ENCODE measurements at places on chromosomes 6 and 20.

GRCh38 chr6:126701676-126702560 lies 362.0 kb downstream of the CENPW start:
- no peak for DNase-seq

DNA sequence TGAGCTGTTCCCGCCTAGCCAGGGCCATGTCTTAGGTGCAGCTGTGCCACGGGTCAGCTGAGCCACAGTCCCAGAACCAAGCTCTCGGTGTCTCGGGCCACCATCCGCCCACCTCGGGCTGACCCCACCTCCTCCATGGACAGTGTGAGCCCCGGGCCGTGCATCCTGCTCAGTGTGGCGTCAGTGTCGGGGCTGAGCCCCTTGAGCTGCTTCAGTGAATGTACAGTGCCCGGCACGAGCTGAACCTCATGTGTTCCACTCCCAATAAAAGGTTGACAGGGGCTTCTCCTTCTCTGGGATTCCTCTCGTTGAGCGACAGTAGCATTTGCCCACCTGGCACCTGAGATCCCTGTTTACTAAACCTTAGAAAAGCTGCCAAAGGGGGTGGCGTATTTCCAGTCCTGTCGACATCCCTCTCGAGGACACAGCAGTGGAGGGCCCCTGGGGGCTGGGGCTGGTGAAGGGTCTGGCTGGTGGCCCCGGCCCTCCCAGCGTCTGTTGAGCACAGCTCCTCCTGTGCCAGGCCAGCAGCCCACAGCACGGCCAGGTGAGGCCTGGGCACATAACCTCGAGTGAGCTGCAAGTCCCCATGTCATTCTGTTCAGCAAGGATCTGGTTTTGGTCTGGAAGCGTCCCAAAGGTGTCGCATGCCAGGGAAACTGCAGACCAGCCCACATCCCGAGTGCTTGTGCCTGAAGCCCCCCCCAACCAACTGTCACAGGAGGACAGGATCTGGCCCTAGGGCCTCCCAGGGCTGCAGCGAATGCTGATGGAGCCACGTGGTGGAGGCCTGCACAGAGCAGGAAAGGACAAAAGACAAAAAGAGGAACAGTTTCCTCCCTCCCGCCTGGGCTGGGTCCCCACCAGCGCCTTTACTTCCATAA lies 21.2 kb upstream of the PYGB start:
- DNase-seq, result no peak

- DNase-seq, result no peak
Observed at GRCh38 chr6:18359237-18359885, 27.8 kb upstream of the RNF144B start.

GRCh38 chr20:57259121-57259937 lies 7.1 kb downstream of the BMP7 start:
- no peak for DNase-seq

GRCh38 chr20:19072988-19073387 lies 139.5 kb upstream of the SLC24A3 start:
- no peak for DNase-seq

DNA sequence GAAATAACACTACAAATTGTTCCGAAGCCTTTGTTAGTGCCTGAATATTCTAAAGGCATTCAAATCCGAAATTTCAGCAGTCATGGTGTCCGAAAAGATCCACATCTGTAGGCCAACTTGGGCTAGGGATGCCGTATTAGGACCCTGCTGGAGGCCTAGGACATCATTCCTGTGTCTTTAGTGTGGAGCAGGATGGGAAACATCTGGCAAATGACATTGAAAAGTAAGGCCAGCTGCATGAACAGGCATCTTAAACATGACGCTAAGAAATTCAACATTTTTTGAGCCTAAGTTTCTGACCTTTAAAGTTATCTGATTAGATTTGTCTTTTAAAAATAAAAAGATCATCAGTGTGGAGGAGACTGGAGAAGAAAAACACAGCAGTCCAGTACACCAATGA lies 91.3 kb downstream of the MYLK4 start:
- no peak for DNase-seq

DNA sequence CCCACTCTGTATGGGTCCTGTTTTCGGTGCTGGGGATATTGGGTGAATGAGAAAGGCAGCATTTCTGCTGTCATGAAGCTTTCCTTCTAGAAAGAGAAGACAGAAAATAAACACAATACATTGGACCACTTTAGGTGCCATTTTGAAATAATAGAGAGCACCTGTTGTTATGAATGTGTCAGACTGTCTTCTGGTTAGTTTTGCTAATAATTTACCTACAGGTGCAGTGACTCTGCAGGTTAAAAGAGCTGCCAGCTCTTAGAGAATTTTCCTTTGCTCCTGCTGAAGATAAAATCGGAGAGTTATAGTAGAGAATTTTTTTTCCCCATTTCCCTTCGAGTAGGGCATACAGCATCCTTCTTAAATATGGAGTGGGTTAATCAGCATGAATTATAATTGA lies 21.9 kb upstream of the GCLC start:
- no peak for DNase-seq

- no peak for DNase-seq
Observed at GRCh38 chr6:148388521-148388920, 45.9 kb downstream of the SASH1 start.

GRCh38 chr6:102517506-102517905 lies 1124.0 kb downstream of the GRIK2 start:
- no peak for DNase-seq

DNA sequence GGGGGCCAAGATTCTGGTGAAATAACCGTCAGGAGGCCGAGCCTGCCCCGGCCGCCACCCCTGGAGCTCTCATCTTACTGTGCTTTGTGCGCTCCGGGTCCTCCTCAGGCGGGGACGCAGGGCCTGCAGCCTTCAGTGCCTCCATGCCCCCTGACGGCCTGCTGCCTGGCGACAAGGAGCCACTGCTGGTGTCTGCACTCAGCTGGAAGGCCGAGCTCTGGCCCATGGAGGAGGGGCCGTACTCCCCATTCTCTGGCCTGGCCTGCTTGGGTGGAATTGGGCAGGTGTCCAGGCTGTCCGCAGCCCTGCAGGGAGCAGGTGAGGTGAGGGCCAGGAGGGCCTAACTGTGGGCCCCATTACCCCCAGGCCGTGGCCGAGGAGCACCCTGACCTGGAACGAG lies 5.3 kb downstream of the ZNF512B start:
- no peak for DNase-seq

DNA sequence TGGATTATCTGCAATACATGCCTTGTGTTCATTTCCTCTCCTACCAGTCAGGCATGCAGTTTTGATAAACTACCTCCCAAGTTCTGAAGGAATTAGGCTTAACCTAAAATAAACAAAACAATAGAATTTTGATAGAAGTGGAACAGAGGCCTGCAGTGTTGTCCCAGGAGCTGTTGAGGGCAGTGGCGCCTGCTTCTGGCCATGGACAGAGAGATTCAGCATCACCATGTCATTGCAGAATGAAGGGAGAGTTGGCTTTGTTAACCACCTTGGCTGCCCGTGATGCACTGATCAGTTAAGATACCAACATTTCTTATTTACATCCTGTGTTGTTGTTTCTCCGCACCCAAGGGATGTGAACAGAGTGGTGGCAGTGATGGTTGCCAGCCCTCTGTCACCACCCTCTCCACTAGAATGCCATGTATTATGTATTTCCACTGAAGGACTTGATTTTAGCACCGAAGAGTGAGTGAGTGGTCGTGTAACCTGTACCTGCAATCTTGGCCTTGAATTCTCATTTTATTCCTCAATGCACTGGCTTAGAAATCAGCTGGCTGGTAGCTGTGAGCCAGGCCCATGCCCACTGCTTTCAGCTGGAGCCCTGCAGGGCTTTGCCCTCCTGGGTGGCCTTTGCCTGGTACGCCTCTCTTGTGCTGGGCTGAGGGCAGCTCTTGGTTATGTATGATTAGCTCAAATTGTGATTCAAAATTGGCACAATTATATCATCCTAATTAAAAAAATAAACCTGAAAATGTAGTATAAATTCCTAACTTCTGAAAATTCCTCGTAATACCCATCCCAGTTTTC lies 56.5 kb downstream of the SHLD1 start:
- DNase-seq, result no peak

DNA sequence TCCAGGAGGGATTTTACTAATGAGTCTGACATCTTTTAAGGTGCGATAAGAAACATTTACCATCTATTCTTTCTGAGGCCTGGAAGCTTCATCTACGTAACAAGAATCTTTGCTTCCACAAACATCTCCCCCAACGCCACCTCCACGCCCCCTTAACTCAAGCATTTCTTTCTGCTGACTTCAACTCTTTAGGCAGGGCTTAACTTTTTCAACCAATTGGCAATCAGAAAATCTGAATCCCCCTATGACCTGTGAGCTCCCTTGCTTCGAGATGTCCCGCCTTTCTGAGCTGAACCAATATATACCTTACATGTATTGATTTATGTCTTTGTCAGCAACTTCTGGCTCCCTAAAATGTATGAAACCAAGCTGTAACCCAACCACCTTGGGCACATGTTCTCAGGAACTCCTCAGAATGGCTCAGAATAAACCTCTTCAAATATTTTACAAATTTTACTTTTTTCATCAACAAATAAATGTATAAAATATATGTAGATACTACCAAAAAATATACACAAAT lies 11.5 kb downstream of the OR2H2 start:
- DNase-seq, result no peak

GRCh38 chr20:9514461-9515213 lies at the start of gene LAMP5:
Gene LAMP5 (plus strand): TSS chr20:9514590. CDS start chr20:9514853, 263 bp downstream.
- no peak for DNase-seq

DNA sequence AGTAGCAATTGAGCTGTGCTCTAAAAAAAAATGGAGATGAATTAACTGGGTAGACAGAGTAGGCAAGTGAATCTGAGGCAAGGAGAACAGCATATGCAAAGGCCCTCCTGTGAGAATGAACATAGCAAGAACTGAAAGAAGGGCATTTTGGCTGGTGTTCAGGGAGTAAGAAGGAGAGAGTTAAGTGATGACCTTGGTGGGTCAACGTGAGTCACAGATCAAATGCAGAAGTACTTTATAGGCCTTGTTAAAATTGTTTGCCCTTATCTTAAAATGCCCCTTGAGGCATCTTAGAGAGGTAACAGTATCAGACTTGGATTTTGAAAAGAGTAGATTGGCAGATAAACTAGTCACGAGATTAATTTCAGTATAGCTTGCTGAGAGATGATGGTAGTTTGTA lies 24.5 kb downstream of the NDUFAF5 start:
- DNase-seq, result no peak

DNA sequence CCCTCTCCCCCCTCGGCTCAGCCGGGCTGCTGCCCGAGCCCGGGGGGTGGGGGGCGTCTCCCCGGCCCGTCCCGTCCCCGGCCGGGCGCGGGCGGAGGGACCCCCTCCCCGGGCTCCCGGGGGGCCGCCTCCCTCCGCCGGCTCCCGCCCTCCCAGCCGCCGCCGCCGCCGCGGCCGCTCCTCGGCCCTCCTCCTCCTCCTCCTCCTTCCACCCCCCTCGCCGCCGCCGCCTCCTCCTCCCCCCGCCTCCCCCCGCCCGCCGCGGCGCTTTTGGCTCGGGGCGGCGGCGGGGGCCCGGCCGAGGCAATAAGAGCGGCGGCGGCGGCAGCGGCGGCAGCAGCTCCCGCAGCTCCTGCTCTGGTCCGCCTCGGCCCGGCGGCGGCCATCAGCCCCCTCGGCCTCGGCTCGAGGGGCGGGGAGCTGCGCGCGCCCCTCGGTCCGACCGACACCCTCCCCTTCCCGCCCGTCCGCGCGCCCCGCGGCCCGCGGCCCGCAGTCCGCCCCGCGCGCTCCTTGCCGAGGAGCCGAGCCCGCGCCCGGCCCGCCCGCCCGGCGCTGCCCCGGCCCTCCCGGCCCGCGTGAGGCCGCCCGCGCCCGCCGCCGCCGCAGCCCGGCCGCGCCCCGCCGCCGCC lies 38.7 kb downstream of the GNAS start:
- DNase-seq, result no peak

GRCh38 chr6:24313251-24314141 lies 44.4 kb downstream of the DCDC2 start:
- DNase-seq, result no peak

- DNase-seq, result no peak
Observed at GRCh38 chr20:20799716-20800312, 87.4 kb upstream of the RALGAPA2 start.

DNA sequence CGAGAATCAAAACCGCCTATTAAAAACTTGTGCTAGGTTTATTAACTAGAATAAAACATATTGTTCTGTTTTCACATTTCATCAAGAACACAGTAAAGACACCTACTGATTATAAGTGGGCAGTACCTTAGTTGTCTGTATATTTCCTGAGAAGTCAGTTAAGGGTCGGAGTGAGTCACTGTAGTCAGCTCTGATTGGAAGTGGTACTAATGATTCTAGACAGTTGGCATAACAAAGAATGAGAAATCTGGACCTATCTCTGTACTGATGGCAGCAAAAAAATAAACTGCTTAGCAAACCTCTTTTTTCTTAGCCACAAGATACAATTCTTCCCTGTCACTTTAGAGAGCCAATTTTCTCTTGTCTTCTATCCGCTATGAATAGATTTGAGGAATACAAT lies 387.3 kb upstream of the ADGRB3 start:
- DNase-seq, result no peak

GRCh38 chr6:30880698-30881252 lies 3.5 kb upstream of the DDR1 start:
- DNase-seq, result no peak
